ENCODE measurements at places on chromosomes 7 and 10.

- DNase-seq = no peak
Measured at GRCh38 chr10:6528198-6528950, 51.7 kb downstream of the PRKCQ start.

DNA sequence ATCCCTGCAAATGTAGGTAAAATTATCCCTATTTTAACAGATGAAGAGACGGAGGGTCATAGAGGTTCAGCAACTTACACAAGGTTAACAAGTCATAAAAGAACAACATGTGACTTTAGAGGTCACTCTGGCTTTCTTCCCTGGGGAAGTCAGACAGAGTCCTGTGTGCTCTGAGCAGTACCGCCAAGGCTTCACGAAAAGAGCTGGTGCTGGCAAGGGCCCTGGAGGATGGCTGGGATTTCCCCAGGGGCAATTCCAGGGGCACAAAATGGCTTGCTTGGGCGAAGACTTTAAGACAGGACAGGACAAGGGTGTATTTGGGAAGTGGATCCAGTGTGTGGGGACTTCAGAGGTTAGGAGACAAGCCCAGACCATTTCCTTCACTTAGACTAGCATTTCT lies 144.1 kb downstream of the PIP4K2A start:
- DNase-seq = no peak

- DNase-seq = peak; percentile 50
Measured at GRCh38 chr10:111379534-111380187, 302.8 kb downstream of the ADRA2A start.

DNA sequence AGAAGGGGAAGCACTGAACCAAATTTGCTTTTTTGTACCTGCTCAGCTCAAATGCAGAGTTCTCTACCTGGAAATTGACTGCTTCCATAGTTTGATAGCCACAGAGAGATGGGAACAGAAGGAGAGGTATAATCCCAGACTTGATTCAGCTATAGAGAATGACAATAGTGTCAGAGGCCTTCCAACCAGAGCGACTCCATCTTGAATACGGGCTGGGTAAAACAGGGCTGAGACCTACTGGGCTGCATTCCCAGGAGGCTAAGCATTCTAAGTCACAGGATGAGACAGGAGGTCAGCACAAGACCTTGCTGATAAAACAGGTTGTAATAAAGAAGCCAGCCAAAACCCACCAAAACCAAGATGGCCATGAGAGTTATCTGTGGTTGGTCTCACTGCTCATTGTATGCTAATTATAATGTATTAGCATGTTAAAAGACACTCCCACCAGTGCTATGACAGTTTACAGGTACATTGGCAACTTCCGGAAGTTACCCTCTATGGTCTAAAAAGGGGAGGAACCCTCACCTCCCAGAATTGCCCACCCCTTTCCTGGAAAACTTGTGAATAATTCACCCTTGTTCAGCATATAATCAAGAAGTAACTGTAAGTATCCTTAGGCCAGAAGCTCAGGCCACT lies 42.7 kb upstream of the ATRNL1 start:
- DNase-seq = no peak

- no peak for DNase-seq
Measured at GRCh38 chr7:38368191-38368605, 94.8 kb upstream of the TARP start.

DNA sequence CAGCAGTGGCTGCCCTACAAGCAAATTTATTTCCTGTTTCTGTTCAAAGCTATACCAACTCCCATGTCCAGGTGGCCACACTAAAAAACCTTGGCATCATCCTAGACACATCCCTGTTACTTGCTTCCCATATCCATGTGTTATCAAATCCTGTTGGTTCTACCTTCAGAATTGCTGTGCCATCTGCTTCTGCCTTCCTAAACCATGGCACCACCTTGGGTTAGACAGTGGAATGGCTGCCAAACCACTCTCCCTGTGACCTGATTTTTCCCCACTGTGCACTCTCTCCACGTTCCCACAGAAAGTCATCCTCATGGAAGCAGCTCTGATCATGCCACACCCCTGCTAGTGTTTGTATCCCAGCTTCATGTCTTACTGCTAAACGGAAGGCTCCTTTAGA lies 697.6 kb upstream of the GALNT17 start:
- no peak for DNase-seq

DNA sequence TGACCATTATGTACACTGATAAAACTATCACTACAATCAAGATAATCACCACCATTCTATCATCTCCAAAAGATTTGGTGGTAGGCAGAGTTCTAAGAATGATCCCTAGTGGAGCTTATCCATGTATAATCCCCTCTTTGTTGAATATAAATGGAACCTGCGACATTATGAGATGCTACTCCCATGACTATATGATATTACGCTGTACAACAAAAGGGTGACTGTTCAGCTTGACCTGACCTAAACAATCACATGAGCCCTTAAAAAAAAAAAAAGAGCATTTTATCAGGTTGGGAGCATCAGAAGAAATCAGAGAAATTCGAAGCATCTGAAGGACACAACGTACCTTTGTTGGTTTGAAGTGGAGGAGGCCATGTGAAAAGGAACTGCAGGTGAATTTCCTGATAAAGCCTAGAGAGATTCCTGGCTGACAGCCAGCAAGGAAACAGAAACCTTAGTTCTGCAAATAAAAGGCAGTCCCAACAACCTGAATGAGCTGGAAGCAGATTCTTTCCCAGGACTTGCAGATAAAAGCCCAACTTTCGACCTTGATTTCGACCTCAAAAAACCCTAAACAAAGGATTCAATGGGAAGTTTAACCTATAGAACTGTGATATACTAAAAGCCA lies 270.7 kb downstream of the ADRA2A start:
- DNase-seq = no peak
